ENCODE measurements at places on chromosomes 7 and 10.

DNA sequence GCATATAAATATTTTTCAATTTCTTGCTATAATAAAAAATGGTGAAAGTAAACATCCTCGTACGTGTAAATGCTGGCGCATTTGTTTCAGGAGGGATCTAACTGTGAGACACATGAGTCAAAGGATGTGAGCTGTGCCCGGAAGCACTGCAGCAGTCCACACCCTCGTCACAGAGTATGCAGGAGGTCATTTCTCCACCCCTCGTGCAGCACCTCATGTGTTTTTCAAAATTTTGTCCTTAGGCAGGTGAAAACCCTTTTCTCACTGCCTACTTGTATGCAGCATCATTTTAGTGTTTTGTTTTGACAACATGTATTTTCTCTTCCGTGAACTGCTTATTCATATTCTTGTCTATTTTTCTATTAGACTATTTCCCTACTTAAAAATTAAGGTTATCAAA is 162.7 kb downstream of the AVL9 start:
- no peak for DNase-seq

GRCh38 chr7:143012001-143012400 is 14.9 kb downstream of the OR9A2 start:
- DNase-seq, result no peak

- DNase-seq, result no peak
Observed at GRCh38 chr7:134763960-134764359, 15.5 kb upstream of the CALD1 start.

DNA sequence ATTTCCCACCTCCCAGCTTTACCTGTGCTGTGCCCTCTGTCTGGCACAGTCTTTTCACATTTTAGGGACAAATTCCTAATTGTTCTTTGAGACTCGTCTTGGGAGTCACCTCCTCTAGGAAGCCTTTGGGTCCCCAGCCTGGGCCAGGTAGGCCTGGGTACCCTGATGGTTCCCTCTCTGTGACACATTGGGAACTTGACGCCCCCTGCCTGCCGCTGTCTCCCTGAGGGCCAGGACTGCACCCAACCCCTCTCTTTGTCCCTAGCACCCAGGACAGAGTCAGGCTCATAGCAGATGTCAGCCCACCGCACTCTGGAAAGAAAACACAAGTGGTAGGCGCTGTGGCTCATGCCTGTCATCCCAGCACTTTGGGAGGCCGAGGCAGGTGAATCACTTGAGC is 71.4 kb downstream of the GTF2IRD1 start:
- no peak for DNase-seq

GRCh38 chr10:35554461-35555056 is 50.6 kb upstream of the GJD4 start:
- no peak for DNase-seq

GRCh38 chr10:129953119-129954051 is 10.7 kb downstream of the EBF3 start:
- no peak for DNase-seq

DNA sequence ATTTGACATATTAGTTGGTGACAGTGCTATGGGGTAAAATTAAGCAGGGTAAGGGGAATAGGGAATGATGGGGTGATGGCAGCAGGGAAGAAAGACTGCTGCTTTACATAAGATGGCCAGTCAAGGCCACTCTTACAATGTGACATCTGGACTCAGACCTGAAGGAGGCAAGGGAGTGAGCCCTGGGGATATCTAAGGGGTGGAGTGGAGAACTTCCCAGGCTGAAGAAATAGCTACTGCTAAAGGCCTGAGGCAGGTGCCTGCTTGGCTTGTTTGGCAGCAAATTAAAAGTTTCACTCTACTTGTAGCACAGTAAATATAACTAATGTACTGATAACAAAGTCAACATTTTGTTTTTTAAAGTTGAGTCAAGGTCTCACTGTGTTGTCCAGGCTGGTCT is 93.5 kb downstream of the IDE start:
- no peak for DNase-seq

- no peak for DNase-seq
Observed at GRCh38 chr7:142523821-142524460, 225.3 kb upstream of the PRSS1 start.

DNA sequence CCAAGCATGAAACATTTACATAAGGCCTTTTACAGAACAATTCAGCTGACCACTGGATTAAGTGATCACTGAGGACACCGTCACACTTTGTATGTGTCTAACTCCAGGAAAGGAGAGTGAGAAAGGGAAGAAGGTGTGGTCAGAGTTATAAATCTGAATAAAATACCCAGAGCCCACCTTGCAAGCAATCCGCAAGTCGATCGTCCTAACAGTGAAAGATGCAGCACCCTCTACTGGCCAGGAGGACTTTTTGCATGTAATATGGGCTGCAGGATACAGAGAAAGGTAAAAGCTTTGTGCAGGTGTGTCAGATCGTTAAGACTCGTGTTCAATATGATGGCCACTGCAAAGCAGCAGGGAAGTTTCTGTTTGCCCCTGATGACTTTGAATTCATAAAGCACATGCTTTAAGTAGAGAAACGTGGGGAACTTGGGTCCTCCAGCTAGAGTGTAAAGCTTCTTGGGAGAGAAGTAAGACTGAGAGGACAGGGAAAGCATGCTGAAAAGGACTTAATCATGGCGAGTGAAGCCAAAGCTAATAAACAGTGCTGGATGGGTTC is 68.5 kb upstream of the BMPER start:
- DNase-seq, result no peak

GRCh38 chr7:108805808-108806397 is 236.2 kb downstream of the DNAJB9 start:
- DNase-seq, result peak; percentile 13

- DNase-seq, result no peak
Observed at GRCh38 chr10:104255311-104255981, 754 bp downstream of the GSTO1 start.

DNA sequence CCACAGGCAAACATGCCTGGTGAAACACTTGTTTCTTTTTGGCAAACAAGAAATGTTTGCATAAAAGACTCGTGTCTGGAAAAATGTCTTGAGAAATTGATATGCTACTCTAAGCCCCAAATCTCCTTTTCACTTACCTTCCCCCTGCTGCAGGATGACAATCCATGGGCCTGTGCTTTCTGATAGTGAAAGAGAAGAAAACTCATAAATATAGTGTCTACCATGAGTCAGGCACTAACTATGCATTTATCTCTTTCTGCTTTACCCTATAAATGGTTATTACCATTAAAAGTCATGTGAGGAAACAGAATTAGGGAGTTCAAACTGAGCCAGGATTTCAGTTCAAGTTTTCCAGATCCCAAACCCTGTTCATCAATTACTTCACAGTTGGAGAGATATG is 6.6 kb upstream of the TARP start:
- no peak for DNase-seq

DNA sequence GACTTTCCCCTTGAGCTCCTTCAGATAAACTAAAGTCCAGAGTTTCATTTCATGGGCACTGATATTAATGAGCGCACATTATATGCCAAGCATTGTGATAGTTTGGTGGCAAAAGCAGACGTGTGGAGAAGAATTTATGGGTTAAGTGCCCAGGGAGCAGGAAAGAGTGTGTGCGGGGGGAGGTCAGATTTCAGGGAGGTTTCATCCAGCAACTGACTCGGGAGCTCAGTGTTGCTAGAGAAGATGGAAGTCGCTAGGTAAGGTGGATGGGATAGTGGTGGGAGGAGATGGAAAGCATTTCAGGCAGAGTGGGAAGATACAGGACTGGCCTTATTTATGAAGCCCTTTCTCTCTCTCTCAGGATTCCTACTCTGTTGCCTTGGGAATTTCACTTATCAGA is 223.0 kb downstream of the SNX10 start:
- DNase-seq, result no peak

DNA sequence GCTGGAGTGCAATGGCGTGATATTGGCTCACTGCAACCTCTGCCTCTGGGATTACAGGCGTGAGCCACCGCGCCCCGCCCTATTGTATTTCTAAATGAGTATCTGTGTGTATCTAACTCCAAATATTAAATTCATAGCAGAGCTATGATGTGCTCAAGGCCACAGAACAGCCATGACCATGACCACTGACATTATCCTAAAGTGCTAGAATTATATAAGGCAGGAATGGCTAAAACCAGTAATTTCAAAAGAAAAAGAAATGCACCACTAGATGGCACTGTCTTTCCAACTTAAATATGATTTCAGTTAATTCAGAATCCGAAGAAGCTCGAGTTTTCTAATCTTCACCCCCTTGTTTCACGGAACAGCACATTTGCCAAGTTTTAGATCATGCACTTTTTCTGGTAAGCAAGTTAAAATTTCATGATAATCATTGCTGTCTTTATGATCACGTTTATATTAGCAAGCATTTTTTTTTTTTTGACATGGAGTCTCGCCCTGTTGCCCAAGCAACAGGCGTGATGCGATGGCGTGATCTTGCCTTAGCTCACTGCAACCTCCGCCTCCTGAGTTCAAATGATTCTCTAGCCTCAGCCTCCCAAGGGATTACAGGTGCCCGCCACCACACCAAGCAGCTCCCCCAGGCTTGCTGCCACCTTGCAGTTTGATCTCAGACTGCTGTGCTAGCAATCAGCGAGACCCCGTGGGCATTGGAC is 65.3 kb downstream of the OR13A1 start:
- DNase-seq, result peak; percentile 83

GRCh38 chr10:77223526-77224460 is 413.8 kb downstream of the KCNMA1 start:
- no peak for DNase-seq

- DNase-seq, result peak; percentile 49
Observed at GRCh38 chr7:36291387-36292316, 98.0 kb upstream of the ANLN start.

DNA sequence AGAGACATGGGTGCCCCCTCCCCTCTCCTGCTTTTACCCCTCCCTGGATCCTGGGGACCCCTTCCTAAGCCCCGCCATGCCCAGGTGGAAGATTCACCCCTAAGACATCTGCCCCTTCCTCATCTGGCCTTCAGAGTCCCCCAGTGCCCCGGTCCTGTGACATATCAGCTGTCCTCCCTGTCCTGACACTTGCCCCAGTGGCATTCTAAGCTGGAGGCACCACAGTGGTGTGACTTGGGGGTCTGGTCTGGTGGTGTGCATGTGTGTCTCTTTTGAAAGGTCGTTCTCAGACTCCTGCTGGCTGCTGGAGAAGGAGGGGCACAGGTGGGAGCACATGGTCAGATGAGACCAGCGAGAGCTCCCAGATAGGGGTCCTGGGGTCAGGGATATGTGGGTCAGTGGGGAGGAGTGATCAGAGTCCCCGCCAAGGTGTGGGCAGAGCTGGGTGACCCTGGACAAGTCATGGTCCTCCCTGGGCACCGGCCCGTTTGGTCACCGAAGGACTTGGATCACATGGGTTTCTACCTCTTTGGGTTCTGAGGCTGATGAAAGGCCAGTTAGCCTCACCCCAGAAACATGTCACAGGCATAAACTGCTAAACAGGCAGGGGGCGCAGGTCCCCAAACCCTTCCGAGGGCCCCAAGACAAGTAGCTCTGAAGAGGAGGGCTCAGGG is 645 bp upstream of the TFR2 start:
- DNase-seq, result no peak

DNA sequence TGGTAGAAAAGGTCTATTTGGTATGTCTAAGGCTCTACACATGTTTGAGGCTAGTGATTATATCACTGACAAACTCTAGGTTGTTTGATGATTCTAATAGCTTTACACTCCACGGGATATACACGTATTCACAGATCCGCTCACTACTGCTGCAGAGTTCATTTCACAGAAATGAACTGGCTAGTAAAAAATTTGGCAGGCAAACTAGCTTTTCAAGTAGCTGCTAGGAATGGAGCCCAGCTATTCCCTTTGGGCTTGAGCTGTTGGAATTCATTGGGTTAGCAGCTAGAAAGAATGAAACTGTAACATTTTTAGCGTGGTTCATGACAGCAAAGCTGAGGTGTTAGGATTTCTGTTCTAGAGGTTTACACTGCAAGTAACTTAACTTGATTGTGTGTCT is 37.6 kb downstream of the R3HCC1L start:
- DNase-seq, result no peak

DNA sequence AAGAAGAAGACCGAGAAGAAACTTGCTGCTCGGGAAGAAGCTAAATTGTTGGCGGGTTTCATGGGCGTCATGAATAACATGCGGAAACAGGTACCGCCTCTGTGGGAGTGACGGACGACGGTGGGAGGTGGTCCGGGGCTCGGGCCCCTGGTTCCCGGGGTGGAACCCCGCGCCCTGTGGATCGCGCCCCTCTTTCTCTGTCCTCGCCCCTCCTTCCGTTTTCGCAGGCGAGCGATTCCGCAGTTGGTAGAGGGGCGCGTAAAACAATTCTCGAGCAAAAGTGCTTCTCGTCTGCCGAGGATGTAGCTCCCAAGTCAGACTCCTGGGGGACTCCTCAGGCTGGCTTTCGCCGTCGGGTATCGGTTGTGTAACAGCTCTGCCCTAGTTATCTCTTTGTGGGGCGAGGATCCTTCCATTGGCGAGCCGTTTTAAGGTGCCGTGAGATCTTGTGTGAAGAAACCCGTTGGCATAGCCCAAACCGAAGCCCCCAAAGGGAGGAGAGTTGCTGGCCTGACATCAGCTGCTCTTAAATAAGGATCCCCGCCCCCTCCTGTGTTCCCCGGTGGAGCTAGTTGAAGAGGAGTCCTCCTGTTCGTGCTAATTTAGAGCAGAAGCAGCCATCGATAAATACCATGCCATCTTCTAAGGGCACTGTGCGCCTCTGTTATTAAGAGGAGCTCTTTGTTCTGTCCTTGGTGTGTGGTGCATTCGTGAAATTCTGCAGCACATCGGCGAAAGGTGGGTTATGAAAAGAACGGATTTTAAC is 655 bp downstream of the KLHL7 start:
- peak; percentile 78 for DNase-seq

Data from KG1 (cell line).